ENCODE measurements at places on chromosomes 4 and X.
A peak's percentile ranks its signal among the peaks of the same experiment; 100 is the strongest.

DNA sequence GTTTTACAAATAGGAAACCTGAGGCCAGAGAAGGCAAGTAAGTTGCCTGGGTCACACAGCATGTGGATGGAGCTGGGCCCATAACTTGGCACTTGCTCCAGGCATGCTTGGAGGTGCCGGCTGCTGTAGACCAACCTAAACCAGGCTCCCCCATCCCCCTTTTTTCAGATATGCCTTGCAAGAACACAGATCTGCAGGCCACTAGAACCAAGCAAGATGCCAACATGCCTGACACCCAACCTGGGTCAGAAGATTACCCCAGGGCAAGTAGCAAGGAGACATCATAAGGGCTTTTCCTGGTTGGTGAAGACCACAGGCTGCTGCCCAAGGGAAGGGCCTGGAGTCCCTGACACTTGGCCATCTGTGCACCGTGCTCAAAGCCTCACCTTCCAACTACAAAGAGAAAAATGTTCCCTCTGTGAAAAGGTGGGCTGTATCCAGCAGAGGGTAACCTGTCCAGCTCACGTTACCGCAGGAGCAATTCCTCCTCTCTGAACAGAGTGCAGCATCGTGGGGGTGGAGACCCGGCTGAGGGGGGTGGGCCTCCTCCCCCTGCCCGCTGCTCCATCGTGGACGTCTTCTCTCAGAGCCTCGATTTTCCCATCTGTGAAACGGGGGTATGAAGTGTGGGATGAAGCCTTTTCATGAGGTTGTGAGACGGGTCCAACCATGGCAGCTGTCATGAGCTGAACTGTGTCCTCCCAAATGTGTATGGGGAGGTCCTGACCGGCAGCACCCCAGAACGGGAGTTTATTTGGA lies 23.0 kb downstream of the HMX1 start:
- no peak for DNase-seq

DNA sequence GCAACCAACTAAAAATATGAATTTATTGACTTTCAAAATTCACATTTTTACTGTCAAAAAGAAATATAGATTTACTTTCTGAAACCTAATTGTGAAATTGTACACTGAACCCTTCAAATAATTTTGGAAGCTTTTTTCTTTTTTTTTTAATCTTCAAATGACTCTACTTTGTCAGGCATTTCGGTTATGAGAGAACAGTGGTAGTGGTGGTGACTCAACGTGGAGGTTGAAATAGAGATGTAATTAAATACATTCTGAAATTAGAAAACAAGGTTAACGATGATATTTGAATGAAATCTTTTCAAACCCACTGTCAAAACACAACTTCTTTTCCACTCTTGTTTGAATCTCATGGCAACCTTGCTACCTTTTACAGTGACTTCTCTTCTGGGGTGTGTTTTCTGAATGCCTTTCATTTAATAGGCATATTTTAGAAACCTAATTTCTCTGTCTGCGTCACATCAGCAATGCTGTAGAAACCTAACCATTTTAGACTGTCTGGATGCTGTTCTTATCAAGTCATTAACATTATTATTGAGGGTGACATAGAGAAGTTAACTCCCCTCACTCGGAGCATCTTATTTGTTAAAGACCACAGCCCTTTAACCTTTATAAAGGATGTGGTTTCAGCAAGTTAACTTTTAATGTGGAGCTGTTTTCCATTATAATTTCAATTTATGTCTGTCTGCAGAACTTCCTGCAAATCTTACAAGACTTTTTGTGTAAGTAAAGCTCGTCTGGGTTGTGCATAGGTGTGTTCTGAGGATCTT lies 136.8 kb downstream of the PCDH7 start:
- DNase-seq: no peak

- DNase-seq: no peak
These were observed 7.1 kb upstream of the DCUN1D4 start for GRCh38 chr4:51835855-51836254.

DNA sequence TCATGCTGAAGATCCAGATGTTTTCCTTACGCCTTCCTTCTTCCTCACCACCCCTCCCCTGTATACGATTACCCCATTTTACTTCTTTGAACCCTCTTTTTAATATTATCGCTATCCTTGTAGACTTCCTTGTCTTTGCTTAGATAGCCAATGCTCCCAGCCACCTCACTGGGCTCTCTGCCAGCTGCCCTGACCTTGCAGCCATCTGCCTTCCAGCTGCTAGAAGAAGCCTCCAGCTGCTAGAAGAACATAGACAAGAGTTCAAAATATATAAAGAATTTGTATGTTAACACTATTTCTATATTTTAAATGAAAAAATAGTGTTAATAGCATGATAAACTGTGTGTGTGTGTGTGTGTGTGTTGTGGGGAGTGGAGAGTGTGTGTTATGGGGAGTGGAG lies 374.7 kb downstream of the ANKRD50 start:
- no peak for DNase-seq

DNA sequence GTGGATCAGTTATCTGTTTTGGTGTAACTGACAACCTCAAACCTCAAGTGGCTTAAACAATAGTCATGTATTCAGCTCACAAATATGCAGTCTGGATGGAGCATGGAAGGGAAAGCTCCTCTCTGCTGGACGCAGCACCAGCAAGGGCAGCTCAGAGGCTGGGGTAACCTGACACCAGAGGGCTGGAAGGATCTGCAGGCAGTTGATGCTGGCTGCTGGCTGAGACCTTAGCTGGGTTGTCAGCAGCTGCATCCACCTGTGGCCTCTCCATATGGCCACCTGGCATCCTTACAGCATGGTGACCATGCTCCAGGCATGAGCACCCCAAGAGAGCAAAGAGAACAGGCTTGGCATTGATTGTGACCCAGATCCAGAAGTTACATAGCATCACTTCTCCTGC lies 46.7 kb downstream of the ENPP6 start:
- no peak for DNase-seq

DNA sequence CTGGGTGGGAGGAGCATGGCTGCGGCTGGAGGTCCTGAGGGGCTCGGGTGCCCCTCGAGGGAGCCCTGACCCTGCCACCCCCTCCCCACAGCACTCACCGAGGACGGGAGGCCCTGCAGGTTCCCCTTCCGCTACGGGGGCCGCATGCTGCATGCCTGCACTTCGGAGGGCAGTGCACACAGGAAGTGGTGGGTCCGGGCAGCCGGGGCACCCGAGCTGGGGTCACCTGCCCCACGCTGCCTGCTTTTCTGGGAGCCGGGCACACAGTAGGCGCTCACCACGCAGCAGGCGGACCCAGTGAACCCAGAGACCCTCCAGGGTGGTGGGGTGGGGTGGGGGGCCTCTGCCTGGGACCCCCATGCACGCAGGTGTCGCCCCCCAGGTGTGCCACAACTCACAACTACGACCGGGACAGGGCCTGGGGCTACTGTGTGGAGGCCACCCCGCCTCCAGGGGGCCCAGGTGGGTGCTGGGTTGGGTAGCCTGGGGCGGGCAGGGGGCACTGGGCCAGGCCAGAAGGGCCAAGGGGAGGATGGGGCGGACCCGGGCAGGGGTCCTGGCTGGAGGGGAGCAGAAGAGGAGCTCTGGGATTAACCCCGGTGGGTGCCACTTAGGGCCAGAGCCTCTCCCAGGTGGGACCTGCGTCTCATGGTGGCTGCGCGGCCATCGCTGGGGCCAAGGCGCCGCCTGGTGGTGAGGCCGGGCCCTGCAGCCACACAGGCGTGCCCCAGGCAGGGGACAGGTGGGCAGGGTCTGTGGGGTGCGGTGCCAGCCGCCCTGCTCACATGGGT lies 1.4 kb downstream of the HGFAC start:
- peak; percentile 67 for DNase-seq

Data from stimulated activated CD4-positive, alpha-beta T cell treated with anti-CD3 and anti-CD28 coated beads, Interleukin-4, amount 100 ng/mL, for 1 hour (primary cell).